Stimulated activated CD8-positive, alpha-beta memory T cell treated with anti-CD3 and anti-CD28 coated beads, Interleukin-15, amount 100 ng/mL, for 48 hours (primary cell): ENCODE measurements at places on chromosomes 1 and 21.

GRCh38 chr1:54273795-54274163, 73.8 kb downstream of the MRPL37 start:
- no peak for DNase-seq

DNA sequence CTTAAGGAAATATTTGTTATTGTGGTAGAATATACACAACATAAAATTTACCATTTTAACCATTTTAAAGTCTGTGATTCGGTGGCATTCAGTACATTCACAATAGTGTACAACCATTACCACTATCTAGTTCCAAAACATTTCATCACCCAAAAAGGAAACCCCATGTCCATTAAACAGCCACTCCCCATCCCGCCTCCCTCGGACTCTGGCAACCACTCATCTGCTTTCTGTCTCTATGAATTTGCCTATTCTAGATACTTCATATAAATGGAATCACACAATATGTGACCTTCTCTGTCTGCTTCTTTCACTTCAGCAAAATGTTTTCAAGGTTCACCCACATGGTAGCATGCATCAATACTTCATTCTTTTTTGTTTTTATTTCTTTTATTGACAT, 51.3 kb downstream of the PTP4A2 start:
- no peak for DNase-seq

DNA sequence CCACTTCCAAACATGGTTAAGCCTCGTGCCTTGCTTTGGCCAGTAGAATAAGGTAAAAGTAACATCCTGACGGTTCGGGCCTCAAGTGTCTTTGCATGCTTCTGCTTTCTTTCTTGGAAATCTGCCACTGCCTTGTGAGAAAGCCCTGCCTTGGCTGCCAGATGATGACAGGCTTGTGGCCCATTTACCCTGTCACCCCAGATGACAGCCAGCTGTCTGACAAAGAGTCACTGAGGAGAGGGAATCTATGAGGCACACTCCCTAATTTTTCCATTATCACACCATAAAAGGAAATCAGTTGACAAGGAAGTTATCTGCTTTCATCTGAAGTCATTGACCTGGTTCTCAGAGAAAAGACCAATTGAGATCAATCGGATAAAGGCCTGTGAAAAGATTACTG, 199.8 kb downstream of the USH2A start:
- no peak for DNase-seq

DNA sequence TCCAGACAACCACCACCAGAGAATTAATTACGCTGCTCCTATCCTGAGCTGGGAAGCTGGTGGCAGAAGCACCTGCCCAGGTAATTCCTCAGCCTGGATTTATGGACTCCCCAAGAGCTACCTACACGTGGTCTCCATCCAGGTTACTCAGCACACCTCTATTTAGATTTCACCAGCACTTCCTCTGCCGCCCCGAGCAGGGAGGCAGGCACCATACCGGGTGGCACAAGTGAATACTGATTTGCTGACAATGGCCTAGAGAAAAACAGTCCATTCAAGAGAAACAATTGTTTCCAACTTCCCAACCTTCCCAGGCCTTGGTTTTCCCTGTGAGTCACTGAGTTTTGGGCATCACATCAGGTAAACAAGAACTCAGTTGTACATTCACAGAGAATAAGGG, 134.3 kb downstream of the MATN1 start:
- no peak for DNase-seq

DNA sequence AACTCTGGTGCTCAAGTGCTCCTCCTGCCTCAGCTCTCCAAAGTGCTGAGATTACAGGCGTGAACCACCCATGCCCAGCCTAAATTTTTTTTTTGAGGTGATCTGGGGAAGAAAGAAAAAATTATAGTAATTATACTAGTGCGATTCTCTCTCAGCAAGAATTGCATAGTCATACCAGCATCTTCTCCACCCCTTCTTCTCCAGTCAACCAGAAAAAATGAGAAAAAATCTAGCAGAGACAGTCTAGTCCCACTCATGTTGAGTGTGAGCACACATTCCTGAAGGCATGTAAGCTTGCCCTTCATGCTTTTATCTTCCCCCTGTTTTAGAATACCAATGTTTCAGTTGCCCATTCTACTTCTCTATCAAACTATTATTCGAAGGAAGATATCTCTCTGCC, 207.6 kb downstream of the S1PR1 start:
- DNase-seq, result no peak

GRCh38 chr1:186046437-186047211, 312.4 kb downstream of the HMCN1 start:
- DNase-seq, result no peak

GRCh38 chr1:58290685-58291372, 255.7 kb downstream of the OMA1 start:
- DNase-seq, result no peak

GRCh38 chr1:61285371-61285885, 203.1 kb downstream of the NFIA start:
- no peak for DNase-seq

- no peak for DNase-seq
These were observed 33.5 kb downstream of the RHBG start for GRCh38 chr1:156402331-156403020.

GRCh38 chr1:156050376-156050775, 3.2 kb downstream of the UBQLN4 start:
- no peak for DNase-seq

- DNase-seq, result no peak
These were observed 16.7 kb downstream of the AMPD2 start for GRCh38 chr1:109636201-109636952.

GRCh38 chr1:203528976-203529835, 35.3 kb downstream of the OPTC start:
- DNase-seq, result no peak

- no peak for DNase-seq
These were observed 9.4 kb downstream of the SLC25A44 start for GRCh38 chr1:156203331-156203730.

DNA sequence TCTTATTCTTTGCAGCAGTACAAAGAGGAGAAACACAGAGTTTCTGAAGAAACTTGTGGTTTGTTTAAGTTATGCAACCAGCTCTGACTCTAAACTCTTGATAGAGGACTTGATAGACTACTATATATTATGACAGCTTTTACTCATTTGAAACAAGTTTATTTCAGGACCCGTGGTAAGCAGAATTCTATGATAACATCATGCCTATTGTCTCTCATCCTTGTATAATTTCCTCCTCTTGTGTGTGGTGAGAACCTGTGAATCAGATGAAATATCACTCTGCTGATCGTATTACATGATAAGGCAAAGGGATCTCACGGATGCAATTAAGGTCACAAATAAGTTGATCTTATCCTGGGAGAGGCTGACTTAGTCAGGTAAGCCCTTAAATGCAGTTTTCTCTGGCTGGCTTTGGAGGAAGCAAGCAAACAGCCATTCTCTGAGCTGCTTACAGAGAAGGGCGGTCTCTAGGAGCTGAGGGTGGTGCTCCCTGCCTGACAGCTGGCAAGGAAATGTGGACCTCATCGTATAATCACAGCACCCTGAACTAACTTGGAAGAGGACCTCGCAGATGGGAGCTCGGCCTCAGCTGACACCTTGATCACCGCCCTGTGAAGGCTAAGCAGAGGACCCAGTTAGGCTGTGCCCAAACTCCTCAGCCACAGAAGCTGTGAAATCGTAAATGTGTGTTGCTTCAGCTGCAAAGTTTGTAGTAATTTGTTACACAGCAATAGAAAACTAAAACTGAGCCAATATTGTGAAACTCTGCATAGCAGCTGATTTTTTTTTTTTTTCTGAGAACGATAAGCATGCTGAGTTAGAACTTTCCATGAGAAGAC, 151.1 kb upstream of the DPT start:
- no peak for DNase-seq

- DNase-seq, result no peak
These were observed 3.8 kb upstream of the CA6 start for GRCh38 chr1:8941906-8942305.

GRCh38 chr1:168392958-168393549, 112.4 kb downstream of the TBX19 start:
- no peak for DNase-seq

DNA sequence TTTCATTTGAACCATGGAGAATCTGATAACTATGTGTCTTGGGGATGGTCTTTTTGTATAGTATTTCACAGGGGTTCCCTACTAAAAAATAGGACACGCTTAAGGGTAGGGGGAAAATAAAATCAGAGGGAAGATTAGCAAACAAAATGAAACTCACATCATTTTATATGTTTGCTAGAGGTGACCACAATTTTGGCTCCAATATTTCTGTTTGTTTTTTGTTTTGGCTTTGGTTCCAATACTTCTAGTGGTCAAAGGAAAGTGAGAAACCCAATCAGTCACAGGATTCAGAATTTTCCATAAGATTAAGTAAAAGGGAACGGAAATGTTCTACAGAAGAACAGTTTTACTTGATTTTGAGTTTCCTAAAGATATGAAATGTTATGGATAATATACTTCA, 42.3 kb upstream of the SSX2IP start:
- DNase-seq, result no peak

- peak; percentile 98 for DNase-seq
These were observed at the start of gene STIL for GRCh38 chr1:47313915-47314664. TSS of gene STIL (minus strand) at chr1:47314147. CDS start at chr1:47310319, 3,828 bp downstream.

- DNase-seq, result no peak
These were observed 209.9 kb upstream of the CSF3R start for GRCh38 chr1:36692465-36693160.

GRCh38 chr1:36083635-36084496, at the start of gene TEKT2:
TSS of gene TEKT2 (plus strand) at chr1:36084094. CDS start at chr1:36084922, 828 bp downstream.
- DNase-seq, result no peak

- DNase-seq, result no peak
These were observed 78.0 kb downstream of the RGS13 start for GRCh38 chr1:192713921-192714320.

DNA sequence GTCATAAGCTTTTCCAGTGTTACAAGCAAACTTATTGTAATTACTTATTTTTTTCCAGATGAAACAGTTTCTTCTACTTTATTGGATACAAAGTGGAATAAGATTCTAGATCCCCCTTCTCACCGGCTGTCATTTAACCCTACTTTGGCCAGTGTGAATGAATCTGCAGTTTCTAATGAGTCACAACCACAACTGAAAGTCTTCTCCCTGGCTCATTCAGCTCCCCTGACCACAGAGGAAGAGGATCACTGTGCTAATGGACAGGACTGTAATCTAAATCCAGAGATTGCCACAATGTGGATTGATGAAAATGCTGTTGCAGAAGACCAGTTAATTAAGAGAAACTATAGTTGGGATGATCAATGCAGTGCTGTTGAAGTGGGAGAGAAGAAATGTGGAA, 95.5 kb downstream of the ZFYVE9 start:
- no peak for DNase-seq

- DNase-seq, result peak; percentile 51
These were observed 9.2 kb upstream of the TNFRSF1B start for GRCh38 chr1:12157366-12158231.

DNA sequence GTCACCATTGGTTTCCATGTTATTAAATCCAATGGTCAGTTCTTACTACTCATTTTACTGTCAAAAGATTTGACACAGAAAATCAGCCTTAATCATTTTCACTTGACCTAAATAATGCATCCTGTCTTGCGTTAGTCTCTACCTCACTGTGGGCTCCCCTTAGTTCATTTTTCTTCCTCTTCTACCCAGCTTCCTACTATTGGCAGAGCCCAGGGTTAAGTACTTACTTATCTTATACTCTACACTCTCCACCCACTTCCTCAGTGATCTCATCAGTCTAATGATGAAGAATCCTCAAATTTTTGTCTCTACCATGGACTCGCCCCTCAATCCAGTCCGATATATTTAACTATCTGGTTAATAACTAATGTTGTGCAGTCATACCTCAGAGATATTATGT, 735.9 kb downstream of the KCNT2 start:
- no peak for DNase-seq

DNA sequence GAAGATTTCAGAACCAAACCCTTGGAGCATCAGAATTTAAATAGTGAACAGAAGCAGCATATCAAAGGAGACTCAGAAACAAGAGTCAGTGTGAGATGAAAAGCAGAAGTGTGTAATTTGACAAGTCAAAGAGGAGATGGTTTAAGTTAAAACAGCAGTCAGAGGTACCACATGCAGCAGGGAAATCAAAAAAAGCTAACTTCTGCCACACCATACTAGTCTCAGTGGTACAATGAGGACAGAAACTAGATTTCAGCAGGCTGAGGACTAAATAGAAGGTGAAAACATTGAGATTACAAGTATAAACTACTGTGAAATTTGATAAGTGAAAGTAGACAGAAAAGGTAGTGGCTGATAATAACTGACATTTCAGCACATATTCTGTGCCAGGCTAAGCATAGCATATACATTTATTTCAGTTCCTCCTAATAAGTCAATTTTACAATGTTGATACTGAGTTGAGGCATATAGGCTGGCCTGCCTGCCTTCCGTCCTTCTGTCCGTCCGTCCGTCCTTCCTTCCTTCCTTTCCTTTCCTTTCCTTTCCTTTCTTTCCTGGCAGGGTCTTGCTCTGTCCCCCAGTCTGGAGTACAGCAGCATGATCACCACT, 12.6 kb downstream of the SUCO start:
- DNase-seq, result no peak

GRCh38 chr1:94590203-94591137, 48.9 kb upstream of the F3 start:
- no peak for DNase-seq

GRCh38 chr1:159000625-159001024, 9.1 kb upstream of the IFI16 start:
- DNase-seq, result no peak

DNA sequence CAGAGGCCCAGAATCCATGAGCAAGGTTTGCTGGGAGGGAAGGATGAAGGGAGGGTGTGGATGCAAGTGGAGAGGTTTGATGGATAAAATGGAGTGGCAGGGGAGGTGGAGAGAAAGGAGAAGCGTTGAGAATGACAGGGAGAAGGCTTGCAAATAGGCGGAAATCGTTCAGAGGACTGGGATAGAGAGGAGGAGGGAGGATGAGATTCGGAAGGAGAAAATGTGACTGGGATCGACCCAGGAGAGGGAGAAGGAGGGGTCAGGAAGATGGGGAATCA, 376 bp downstream of the AVPR1B start:
- DNase-seq, result no peak

- no peak for DNase-seq
These were observed 19.6 kb downstream of the WNT9A start for GRCh38 chr1:227927971-227928741.

GRCh38 chr1:36344395-36344680, 20.9 kb upstream of the EVA1B start:
- no peak for DNase-seq

DNA sequence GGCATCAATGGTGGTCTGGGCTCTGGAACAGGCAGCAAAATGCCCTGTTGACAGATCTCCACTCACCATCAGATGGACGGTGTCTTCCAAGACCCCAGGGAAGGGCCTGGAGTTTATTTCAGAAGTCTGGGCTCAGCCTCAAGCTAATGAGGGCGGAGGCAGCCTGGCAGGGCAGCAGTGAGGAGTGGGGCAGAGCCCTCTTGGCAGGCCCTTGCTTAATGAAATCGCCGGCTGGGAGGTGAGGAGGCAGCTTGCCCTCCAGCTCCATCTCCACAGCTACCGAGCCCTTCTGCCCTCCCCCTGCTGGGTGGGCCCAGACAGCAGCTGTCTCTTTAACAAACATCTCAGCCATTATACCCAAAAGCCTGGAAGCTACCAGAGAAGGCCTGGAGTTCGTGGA, 22.0 kb upstream of the GRIK3 start:
- DNase-seq, result no peak
